ENCODE measurements at places on chromosomes 1 and 21.

DNA sequence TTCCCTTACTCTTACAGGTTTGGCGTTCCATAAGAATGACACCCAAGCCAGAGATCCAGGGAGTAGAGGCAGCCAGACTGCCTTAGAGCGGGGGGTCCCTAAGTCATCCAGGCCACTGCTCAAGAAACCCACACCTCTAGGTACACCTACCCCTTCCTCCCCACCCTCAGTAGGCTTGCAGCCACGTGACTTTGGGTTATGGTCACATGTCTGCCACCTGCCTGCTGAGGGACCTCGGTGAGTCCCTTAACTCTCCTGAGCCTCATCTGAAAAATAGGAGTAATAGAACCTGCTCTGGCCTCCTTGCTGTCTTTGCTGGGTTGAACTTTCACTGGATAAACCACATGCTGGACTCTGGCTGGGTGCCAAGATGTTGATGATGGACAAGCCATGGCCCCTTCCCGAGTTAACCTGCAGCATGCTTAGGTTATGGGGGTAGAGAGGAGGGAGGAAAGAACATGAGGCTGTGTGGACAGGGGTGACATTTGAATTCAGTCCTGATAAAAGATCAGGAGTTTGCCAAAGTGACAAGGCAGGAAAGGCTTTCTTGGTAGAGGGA lies 4.5 kb downstream of the RPS6KA1 start:
- no peak for DNase-seq

DNA sequence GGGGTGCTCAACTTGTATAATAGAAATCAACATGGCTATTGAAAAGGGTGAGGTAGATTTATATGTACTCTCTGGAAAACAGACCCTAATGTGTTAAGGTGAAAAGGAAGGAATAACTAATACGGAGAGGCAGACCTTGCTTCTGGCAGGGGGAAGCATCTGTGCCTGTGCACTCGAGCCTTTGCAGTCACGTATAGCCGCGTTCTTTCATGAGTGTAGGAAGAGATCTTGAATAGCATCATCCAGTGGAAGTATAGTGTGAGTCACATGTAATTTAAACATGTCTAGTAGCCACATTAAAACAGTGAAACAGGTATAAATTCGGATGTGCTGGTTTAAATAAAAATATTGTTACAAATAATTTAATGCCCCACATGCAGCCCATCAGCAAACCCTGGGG lies 3.0 kb downstream of the A3GALT2 start:
- DNase-seq = no peak

DNA sequence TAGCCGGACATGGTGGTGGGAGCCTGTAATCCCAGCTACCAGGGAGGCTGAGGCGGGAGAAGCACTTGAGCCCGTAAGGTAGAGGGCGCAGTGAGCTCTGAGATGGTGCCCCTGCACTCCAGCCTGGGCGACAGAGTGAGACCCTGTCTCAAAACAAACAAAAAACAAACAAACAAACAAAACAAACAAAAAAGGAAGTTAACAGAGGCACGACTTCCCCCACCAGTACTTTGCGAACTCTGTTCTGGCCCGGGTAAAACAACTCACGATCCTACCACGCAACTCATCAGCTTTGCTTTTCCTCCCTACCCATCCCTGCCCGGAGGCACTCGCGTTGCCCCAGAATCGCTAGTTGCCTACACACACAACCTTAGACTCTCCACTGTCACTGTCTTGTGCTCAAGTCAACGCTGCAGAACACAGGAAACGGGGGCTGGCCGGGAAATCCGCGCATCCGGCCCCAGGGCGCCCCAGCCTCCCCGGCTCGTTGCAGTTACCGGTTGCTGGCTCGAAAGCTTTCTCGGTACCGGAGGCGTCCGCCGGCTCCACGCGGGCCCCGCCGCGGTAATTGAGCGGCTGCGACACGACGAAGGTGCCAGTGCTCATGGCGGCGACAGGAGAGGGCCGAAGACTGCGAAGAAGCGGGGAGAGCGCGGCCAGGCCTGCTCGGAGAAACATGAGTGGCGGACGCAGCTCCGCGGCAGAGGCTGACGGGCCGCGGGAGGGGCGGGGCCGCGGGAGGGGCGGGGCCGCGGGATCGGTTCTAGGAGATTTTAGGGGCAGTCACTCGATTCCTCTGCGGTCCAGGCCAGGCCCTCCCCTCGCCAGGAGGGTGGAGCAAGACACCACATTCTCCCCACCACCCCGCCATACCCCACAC lies at the start of gene ALDH9A1:
ALDH9A1 (minus strand) TSS at position 682 of the 880 bp plus-strand sequence; CDS start at position 678, 4 bp downstream.
- DNase-seq = peak; percentile 74

- DNase-seq = no peak
Observed at GRCh38 chr1:109046671-109047070, 4.8 kb upstream of the WDR47 start.

DNA sequence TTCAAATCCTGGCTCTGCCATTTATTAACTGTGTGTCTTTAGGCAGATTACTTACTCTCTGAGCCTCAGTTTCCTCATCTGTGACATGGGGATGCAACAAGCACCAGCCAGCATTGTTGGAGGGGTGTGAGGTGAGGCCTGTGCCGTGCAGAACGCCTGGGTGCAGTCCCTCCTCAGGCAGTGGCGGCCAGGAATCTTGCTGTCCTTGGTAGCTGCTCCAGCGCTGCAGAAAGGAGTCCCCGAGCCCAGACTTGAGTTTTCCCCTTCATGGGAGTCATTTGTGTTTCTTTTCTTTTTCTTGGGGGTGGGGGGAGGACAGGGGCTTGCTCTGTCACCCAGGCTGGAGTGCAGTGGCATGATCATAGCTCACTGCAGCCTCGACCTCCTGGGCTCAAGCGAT lies 46.6 kb downstream of the DISP3 start:
- no peak for DNase-seq

- DNase-seq = no peak
Observed at GRCh38 chr1:10738061-10739058, 58.1 kb downstream of the CASZ1 start.
